ENCODE measurements at places on chromosomes 13 and 19.
A peak's percentile ranks its signal among the peaks of the same experiment; 100 is the strongest.

DNA sequence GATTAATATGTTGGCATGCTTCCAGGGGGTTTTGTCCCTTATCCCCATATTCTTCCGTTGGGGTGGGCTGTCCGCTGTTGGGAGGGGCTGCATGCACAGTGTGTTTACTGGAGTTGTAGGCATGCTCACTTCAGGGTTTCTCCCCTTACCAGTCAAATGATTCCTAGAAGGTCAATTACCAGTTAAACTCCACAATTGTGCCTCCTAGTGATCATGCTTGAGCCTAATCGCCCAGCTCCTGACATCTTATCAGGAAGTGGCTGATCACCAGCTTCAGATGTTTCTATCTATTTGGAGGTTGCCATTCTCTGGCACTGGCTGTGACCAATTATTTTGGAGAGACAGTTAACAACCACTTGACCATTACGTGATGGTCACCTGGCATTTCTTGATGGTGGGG, 1090.0 kb downstream of the SLITRK5 start:
- DNase-seq, result no peak

DNA sequence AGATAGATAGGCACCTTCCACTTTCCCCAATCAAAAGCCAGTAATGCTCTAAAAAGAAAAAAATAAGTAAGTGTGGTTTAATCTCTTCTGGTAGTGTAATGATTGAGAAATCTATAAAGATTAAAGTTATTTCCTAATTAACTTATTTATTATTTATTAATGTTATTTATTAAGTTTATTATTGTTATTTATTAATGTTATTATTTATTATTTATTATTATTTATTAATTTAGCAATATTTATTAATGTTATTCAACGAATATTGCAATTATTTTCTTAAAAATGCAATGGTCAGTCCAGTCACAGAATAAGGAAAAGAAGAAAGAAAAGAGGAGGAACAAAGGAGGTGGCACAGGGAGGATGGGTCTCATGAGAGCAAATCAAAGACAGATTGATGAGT, 100.7 kb downstream of the FREM2 start:
- no peak for DNase-seq

GRCh38 chr13:38759390-38759789, 72.5 kb downstream of the FREM2 start:
- DNase-seq, result no peak

- DNase-seq, result no peak
These were observed 18.0 kb downstream of the SLC5A5 start for GRCh38 chr19:17889609-17890214.

GRCh38 chr19:55348317-55349034, 6.0 kb downstream of the COX6B2 start:
- DNase-seq, result no peak

DNA sequence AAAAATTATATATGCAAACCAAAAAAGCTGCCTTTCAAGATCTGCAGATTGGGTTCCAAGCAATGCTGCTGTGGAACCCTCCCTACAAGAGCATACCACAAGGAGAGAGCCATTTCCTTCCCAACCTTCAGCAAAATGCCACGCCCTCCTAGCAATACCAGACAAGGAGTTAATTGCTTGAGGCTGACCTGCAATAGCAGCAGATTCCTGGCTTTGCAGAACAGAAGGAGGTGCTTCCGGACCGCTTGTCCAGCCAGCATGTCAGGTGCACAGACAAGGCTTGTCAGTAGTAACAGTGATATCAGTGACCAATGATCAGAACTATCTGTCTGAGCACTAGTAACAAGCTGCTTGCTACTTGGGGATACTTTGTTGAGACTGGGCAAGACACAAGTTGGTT, 301.6 kb downstream of the FGF14 start:
- DNase-seq, result no peak

DNA sequence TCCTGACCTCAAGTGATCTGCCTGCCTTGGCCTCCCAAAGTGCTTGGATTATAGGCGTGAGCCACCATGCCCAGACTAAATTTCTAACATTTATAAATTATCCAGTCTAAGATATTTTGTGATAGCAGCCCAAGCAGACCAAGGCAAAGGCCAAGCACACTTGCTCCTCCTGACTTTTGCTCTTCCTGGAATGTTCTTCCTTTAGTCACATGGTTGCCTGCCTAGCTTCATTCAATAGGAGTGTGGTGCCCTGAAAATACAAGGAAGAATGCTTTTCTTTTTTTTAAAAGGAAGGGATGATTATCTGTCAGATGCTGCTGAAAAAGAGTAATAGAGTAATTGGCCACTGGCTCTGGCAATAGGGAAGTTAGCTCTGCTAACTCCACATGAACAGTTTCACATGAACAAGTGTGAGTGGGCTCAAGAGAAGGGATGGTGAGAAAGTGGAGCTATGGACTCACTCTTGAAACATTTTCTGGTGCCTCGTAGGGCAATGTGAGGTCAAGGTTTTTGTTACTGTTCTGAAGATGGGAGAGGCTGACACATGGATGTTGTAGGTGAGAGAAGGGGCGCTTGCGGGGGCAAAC, 47.1 kb downstream of the USPL1 start:
- DNase-seq, result no peak

DNA sequence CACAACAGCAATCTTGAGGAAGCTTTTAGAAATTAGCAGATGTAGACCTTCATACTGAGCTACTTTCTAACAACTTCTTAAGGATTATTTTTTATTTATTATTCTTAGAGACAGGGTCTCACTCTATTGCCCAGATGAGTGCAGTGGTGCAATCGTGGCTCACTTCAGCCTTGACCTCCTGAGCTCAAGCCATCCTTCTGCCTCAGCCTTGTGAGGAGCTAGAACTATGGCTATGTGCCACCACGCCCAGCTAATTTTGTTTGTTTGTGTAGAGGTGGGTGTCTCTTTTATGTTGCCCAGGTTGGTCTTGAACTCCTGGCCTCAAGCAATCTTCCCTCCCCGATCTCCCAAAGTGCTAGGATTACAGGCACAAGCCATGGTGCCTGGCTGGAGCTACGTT, 200.6 kb downstream of the TSHZ3 start:
- no peak for DNase-seq

DNA sequence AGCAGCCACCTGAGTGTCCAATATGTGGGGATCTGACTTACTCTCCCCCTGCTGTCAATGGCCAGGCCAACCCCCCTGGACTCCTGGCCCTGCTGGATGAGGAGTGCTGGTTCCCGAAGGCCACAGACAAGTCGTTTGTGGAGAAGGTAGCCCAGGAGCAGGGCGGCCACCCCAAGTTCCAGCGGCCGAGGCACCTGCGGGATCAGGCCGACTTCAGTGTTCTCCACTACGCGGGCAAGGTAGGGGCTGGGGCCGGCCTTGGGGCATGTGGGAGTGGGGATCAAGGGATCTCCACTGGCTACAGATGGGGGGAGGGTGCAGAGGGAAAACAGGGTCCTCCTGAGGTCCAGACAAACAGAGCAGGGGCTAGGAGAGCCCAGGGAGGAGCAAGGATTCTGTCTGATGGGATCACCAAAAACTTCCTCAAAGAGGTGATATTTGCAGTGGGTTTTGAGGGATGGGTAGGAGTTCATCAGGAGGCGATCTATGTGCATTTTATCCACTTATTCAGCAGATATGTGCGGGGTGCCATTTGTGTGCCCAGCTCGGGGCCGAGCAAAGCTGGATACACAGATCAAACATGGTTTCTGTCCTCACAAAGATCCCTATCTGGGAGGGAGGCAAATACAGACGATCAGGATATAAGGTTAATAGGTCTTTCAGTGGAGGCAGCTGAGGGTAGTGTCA, 47.2 kb downstream of the MYH14 start:
- DNase-seq, result no peak

- no peak for DNase-seq
These were observed 167.1 kb upstream of the SPRY2 start for GRCh38 chr13:80508031-80508430.

- no peak for DNase-seq
These were observed 210.9 kb upstream of the SPRY2 start for GRCh38 chr13:80551650-80552497.

DNA sequence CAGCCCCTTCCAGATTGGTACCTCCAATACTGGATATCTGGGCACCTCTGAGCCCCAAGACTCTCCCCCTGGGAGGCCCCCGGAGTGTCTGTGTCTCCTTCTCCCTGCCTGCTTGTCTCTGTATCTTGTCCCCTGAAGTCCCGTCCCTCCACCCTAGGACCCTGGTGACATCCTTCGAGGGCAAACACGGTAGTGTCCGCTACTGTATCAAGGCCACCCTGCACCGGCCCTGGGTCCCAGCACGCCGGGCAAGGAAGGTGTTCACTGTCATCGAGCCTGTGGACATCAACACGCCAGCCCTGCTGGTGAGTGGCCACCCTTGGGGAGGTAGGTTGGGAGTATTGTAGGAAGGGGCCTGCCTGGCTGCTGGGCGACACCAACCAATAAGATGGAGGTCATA, 844 bp downstream of the ARRDC2 start:
- no peak for DNase-seq

DNA sequence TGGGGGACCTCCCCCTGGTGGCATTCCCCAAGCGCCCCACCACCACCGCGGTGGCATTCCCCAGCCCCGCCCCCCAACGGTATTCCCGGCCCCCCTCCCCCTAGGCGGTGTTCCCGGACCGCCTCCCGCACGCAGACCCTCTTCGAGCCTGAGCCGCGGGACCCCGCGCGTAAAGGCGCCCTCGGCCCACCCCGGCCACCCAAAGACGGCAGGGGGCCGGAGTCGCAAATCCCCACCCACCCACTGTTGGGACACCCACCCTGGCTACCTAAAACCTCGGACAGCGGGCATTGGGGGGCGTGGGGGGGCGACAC, 22.4 kb downstream of the OLFM2 start:
- no peak for DNase-seq

DNA sequence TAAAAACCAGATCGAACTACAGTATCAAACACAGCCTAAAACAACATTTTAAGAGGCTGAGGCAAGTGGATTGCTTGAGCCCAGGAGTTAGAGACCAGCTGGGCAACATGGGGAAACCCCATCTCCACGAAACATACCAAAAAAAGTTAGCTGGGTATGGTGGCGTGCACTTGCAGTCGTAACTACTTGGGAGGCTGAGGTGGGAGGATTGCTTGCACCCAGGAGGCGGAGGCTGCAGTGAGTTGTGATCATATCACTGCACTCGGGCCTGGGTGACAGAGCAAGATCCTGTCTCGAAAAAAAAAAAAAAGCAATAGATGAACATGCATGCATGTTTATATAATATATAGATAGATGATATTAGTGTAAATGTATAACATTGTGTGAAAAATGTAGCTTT, 5.2 kb upstream of the MRPS31 start:
- DNase-seq, result no peak

- no peak for DNase-seq
These were observed 1.1 kb upstream of the SWSAP1 start for GRCh38 chr19:11373166-11373884.

- no peak for DNase-seq
These were observed 29.7 kb upstream of the ALOX5AP start for GRCh38 chr13:30705680-30706079.

- DNase-seq, result no peak
These were observed 360.9 kb downstream of the PCDH17 start for GRCh38 chr13:57992416-57992815.

DNA sequence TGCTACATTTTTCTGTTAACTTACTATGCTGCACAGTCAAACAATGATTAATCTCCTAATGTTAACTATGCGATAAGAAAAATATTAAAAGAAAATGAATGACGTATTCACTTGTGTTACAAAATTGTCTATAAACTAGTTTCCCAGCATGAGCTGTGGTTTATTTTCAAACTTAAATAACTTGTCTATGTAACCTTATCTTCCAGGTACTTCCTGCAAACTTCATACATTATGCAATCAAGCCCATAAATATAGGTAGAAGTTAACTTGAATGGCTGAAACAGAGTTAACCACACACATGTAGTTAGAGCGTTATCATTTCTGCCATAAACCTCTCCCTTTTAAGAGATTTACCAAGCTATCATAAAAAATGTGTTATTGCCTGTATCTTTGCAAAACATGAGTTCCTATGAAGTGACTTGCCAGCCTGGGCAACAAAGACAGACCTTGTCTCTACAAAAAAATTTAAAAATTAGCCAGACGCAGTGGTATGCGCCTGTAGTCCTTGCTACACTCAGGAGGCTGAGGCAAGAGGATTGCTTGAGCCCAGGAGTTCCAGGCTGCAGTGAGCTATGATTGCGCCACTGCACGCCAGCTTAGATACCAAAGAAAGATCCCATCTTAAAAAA, 17.7 kb upstream of the KLF5 start:
- no peak for DNase-seq

DNA sequence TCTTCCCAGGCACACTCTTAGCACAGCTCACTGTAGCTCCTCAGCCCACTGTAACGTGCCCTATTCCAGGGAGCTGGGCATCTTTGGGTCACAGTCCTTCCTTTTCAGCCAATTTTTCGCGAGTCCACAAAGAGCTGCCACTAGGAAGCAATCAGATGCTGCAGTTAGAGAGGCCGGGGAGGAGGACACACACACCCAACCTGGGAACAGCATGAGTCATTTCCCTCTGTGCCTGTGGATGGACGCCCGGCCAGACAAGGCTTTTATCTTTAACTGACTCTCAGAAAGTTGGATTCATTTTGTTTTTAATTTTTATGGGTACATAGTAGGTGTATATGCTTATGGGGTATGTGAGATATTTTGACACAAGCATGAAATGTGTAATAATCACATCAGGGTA, 918.6 kb downstream of the UQCRFS1 start:
- DNase-seq, result no peak

GRCh38 chr19:56271151-56271550, 1.4 kb upstream of the EDDM13 start:
- no peak for DNase-seq

GRCh38 chr13:29508130-29508875, 87.2 kb downstream of the SLC7A1 start:
- DNase-seq, result peak; percentile 23

DNA sequence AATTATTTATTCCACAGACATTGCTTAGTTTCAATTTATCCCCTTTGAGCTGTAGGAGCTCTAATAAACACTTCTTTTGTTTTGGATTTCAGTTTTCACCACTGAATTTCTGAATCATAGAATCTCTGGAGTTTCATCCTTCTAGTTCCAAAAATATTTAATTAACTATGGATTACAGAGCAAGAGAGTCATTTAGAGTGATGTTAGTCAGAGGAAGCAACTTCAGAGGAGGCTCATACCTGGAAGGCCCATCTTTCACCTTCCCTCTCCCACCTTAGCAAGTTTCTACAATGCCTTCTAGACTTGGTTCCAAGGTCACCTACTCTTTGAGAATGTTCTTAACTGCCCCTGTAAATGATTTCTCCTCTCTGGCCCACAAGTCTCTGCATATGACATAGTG, 353.2 kb downstream of the SPRY2 start:
- no peak for DNase-seq
